Heart left ventricle (tissue), 16 donors: ENCODE measurements at places on chromosomes 16 and 17.

GRCh38 chr16:87918866-87919680 lies 17.3 kb downstream of the CA5A start:
- DNase-seq: peak; percentile 67

DNA sequence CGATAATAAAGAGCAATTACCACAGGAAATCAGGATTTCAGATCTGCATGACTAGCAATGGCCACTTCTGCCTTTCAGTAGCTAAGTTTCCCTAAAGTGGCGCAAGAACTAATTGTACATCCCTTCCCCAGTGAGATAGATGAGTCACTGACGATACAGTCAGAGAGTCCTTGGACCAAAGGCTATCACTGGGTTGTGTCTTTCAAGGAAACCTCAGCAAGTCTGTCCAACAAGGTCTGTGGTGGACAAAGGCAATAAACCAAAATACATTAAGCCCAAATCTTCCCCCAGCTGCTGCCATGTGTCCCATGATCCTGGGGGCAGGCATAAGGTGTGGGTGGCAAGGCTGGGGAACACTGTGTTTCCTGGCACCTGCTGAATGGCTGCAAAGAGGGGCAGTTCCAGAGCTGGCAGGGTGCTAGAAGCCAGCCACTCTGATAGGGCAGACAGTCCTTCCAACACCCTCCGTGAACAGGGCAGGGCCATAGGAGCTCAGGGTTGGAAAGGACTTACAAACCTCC lies 20.5 kb upstream of the MTMR4 start:
- DNase-seq: no peak

- DNase-seq: no peak
Observed at GRCh38 chr16:47424846-47425245, 36.0 kb downstream of the ITFG1 start.

DNA sequence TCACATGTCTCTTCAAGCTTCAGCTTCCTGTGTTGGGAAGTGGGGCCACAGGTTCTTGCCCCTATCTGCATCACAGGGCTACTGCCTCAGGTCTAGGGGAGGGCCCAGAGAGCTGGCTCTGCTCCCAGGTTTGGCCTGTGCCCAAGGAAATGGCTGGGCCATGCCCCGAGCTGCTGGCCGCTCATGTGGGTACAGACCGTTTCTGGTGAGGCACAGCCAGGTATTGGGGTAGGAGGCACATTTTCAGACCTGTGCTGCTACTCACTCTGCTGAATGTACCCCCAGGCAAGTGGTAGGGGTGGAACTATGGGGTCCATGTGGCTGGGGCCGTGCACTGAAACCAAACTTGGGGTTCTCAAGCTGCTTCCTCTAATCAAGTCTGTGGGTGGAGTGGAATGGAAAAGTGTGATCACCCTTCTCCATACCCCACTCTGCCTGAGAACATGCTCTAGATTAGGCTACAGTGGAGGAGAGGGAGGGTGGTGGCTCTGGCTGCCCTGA lies 4.6 kb downstream of the GAS2L2 start:
- DNase-seq: peak; percentile 34

DNA sequence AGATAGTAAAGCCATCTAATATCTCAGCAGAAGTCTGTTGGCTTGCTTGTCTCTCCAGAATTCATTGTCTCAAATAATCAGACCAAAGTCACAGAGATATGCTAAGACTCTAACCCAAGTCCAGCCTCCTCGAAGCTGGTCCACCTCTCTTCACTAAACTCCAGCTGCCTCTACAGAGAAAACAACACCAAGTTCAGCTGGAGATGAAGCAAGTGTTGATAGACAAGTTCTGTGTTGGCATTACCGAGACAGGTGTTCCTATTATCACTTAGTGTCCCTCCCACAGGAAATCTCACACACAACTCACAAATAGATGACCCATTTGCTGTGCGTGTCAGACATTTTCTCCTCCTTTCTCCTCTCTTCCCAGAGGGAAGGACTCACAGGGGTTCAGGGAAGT lies 164.4 kb upstream of the ANKFN1 start:
- DNase-seq: no peak

DNA sequence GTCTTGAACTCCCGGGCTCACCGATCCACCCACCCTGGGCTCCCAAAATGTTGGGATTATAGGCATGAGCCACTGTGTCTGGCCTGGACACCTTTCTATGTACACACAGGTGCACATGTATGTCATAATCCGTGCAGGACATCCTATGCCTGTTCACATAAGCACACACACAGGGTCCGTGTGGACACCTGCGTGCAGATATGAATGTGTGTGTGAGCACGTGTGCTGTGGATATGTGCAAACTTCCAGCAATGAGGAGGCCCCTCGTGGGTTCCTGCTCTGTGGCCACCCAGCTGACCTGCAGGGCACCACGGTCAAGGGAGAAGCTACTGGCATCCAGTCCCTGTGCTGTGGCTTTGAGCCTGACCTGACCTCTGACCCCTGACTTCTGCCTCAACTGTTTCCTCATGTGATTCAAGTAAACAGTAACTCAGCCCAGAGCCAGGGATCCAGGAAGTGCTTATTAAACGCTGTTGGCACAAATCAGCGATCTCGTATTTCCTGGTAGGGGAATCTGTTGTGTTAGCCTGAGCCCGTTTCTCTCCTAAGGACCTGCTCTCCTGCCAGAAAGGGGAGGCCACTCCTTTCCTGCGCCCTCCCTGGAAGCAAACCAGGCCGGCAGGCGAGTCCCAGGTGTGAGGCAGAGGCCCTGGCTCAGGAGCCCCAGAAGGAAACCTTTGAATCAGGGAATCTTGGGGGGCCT lies 6.5 kb downstream of the CPNE7 start:
- no peak for DNase-seq

- DNase-seq: no peak
Observed at GRCh38 chr17:39769974-39770587, 32.3 kb downstream of the GRB7 start.

DNA sequence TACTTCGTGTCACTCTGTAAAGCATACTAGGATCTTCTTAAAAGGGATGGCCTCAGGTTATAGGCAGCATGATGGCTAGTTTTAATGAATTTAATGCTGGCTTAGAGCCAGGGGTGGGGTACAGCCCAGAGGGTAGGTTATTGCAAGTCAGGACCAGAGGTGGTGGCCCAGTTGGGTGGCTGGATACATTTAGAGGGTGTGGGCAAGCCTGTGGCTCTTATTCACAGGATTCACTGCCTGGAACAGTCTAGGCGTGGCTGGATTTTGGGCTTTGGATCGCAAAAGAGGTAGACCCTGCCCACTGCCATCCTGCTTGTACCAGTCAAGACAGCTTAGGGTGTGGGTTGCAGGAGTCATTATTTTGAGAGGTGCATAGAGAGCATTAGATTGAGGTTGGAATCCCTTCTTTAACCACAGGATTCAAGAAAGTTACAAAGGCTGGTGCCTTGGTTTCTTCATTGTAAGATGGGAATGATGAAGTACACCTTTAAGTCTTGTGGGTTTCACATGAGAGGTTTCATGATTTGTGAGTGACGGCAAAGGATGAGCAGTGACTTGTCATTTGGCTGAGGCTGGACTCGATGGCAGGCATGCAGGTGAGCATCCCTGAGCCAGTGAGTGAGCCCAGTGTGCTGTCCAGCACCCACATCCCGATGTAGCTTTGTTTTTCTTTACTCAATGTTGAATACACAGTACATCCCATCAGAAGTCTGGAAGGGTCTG lies 85.2 kb downstream of the KSR1 start:
- DNase-seq: no peak

GRCh38 chr16:74297145-74297665 lies 591 bp downstream of the PSMD7 start:
- no peak for DNase-seq

GRCh38 chr17:65730711-65731169 lies 169.3 kb upstream of the AXIN2 start:
- DNase-seq: no peak

- DNase-seq: peak; percentile 93
Observed at GRCh38 chr16:20868890-20869289, 31.3 kb downstream of the DCUN1D3 start.

- no peak for DNase-seq
Observed at GRCh38 chr16:84859681-84860080, 39.9 kb downstream of the CRISPLD2 start.

DNA sequence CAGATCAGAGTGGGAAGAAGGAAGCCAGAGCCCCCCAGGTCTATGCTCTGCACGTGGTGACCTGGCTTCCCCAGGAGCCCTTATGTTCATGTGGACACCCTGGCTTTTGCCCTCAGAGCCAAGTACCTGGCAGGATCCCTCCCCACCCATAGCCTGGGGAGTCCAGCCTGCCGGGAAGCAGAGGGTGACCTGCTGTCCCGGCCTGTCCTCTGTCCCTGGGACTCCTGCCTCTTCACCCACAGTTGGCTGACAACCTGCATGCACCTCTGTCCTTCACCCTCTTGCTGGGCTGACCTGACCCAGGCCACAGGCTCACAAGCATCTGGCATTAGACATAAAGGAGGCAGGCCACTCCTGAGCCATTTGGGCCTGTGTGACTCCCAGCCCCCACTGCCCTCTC lies 60.2 kb downstream of the SMPD3 start:
- no peak for DNase-seq

- no peak for DNase-seq
Observed at GRCh38 chr17:17258998-17259397, 22.0 kb upstream of the FLCN start.

DNA sequence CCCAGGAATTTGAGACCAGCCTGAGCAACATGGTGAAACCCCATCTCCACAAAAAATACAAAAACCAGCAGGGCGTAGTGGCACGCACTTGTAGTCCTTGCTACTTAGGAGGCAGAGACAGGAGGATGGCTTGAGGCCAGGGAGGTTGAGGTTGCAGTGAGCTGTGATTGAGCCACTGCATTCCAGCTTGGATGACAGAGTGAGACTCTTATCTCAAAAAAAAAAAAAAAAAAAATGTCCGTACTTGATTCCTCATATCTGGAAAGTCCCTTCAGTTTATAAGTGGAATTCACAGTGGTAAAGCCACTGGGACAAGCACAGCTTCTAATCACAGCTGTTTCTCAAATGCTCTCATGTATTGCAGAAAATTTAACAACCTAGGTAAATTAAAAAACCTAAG lies 78.6 kb upstream of the CREBBP start:
- no peak for DNase-seq

GRCh38 chr17:9672266-9672665 lies 26.9 kb downstream of the USP43 start:
- DNase-seq: no peak
